ENCODE measurements at places on chromosomes 3 and 15.

DNA sequence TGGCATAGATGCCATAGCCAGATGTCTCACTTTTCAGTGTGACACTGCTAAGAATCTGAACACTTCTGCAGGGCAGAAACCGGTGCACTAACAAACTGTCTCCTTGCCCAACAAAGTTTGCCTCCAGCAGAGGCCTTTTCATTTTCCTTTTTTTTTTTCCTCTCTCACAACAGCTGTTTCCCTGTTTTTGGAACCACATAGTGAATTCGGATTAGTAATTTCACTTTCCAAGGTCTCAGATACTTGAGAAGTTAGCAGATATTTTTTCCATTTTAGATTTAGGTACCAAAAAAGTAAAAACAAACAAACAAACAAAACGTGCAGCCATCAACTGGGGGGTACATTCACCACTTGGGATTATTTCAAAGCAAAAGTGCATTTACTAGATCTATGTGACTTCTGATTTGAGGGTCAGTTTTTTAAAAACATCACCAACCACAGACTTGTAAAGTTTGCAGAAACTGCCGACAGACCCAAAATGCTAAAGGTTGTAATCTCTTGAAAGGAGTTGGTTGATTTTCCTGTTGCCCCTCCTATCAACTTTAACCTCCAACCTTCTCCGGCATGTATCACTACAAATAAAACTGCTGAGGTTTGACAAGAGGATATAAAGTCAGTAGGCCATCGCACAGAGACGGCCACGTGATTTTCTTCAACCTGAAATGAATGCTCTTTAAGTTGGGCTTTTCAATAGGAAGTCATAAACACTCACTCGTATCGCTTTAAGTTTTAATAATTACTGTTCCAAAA, 169.1 kb downstream of the CDIN1 start:
- no peak for DNase-seq

- DNase-seq: peak; percentile 99
Observed at GRCh38 chr3:124878561-124879336, 8.4 kb downstream of the ITGB5 start.

- DNase-seq: no peak
Observed at GRCh38 chr15:64618540-64618939, 156.8 kb downstream of the RBPMS2 start.

GRCh38 chr15:25242166-25242879, 196.5 kb downstream of the UBE3A start:
- no peak for DNase-seq

DNA sequence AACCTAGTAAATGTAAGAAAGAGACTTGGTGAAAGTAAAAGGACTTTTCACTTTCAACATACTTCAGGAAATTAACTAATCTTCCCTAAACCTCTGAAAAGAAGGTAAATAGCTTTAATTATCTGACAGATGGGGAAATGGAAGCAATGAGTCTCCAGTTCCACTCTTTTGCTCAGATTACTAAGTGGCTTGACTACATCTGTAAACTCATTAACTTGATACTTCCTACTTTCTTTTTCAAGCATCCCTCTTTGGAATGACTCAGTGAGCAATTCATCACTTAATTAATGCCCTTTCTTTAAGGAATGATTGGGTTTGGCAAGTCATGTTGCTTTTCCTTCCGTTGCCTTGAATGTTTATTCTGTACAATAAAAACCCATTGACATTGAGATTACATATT, 234.2 kb downstream of the GRM7 start:
- no peak for DNase-seq

DNA sequence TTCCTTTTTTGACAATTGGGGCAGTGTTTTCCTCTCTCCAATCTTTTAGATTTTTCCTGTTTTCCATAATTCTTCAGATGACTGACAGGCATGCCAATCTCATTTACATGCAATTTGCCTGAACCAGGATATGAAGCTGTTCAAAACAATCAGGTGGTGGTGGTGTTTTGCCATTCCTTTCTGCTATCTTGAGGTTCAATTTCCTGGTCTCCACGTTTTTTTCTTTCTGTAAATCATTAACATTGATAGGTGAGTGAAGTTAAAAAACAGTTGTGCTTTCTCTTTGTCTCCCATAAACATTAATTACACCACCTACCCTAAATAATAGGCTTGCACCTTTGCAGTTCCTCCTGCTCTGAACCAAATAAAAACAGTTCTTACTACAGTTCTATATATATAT, 49.1 kb downstream of the C2CD4A start:
- no peak for DNase-seq

DNA sequence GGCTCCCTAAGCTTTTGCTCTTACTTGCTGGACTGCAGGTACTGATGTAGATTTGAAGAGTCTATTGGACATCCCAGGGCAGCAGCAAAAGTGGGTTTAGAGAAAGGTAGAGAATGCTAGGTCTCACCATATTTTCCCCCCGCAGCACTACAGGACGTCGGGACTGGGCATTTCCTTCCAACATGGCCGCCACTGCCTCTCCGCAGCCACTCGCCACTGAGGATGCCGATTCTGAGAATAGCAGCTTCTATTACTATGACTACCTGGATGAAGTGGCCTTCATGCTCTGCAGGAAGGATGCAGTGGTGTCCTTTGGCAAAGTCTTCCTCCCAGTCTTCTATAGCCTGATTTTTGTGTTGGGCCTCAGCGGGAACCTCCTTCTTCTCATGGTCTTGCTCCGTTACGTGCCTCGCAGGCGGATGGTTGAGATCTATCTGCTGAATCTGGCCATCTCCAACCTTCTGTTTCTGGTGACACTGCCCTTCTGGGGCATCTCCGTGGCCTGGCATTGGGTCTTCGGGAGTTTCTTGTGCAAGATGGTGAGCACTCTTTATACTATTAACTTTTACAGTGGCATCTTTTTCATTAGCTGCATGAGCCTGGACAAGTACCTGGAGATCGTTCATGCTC, 11.2 kb downstream of the CYP8B1 start:
- no peak for DNase-seq

DNA sequence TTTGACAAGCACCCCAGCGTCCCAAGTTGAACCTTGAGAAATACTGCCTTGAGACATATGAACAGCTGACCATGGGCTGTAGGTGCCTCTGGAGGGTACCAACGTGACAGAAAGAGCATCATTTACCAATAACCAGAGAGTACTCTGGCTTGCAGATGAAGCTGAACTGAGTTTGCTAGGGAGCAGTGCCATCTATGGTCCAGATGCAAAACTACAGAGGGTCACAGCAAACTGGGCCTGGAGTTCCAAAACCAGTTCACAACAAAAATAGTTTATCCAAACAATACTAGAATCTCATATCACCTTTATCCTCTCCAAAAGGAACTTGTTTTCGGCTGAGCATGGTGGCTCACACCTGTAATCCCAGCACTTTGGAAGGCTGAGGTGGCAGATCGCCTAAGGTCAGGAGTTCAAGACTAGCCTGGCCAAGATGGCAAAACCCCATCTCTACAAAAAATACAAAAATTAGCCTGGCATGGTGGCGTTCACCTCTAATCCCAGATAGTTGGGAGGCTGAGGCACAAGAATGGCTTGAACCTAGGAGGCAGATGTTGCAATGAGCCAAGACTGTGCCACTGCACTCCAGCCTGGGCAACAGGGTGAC, 69.3 kb downstream of the CHAC1 start:
- peak; percentile 67 for DNase-seq

GRCh38 chr15:99163271-99164062, 58.6 kb downstream of the SYNM start:
- no peak for DNase-seq

- no peak for DNase-seq
Observed at GRCh38 chr15:29838352-29839010, 16.2 kb upstream of the TJP1 start.

GRCh38 chr3:119300991-119301391, 6.8 kb downstream of the ARHGAP31 start:
- no peak for DNase-seq

- peak; percentile 74 for DNase-seq
Observed at GRCh38 chr3:162718697-162719096, 1222.1 kb downstream of the OTOL1 start.

GRCh38 chr15:25967116-25967515, 104.0 kb upstream of the ATP10A start:
- no peak for DNase-seq

DNA sequence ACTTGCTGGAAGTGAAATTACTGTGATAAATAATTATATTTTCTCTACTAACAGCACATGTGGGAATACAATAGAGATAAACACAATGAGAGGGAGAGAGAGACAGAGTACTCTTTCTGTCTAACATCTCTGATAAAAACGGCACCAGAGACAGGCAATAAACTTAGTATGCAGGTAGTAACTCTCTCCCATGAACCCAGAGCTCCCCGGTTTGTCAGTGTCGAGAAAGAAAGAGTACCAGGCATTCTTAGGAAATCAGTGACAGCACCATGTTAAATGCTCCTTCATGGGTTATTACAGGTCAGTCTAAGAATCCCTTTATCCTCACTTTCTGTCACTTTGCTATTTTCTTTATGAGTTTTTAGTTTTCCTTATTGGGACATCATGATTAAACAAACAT, 110.7 kb upstream of the EPHA3 start:
- DNase-seq: no peak

DNA sequence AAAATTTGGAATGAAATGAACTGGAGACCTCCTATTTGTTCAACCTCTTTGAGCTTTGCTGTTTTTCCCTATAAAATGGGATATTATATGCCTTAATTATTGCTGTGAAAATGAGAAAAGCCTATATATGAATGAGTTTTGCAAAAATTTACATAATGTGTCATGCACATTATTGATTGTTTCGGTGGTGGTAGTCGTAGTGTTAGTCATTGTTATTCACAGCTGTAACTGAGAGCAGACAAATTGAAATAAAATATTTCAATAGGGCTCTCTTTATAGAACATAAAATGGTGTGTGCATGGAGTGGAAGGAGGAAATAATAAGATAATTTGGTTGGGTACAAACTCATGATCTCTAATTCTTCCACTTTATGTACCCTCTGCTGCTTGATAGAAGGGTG, 153.7 kb upstream of the GADL1 start:
- peak; percentile 32 for DNase-seq

DNA sequence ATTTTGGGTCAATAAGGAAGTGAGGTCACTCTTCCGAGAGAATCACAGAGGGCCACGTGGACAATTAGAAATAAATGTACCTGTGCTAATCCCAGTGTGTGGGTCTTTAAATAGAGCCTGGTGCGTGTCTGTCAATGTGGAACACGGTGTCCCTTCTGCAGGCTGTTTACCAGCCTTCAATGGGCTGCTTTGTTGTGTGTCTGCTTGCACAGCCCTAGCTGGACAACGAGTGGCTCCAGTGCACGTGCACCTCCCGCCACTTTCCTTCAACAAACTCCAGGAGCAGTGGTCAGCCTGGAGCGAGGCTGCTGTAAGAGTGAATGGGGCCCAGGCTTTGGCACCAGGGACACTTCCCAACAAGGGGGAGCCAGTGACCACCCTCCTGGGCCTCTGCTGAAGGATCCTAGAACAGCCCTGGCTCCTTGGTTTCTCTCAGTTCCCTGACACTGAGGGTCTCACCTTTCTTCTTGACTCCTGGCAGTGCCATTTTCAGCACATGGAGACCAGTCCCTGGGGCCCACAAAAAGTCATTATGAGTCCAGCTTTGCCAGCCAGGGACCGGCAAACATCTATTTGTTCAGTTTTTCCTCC, 76.1 kb downstream of the ISG20 start:
- no peak for DNase-seq

DNA sequence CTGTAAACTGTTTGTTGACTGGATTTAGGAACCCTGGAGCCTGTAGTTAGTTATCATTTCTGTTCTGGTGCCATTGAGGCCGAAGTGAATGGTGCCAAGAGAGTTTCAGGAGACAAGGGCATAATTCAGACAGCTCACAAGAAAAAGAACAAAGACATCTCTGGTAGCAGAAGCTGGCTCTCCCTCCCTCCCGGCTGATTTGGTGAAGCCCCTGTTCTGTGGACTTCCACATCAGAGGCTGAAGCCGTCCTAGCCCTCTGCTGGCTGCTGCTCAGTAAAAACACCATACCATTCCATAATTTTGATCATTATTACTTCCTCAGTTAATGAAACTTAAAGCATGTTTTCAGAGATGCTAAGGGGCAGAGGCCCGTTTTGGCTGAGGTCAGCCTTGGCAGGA, 381.2 kb upstream of the WNT5A start:
- no peak for DNase-seq

Data from fibroblast of mammary gland (primary cell).